ENCODE measurements at places on chromosomes 16 and 17.

- no peak for DNase-seq
These were observed 208.4 kb downstream of the SLC39A11 start for GRCh38 chr17:72884066-72884465.

DNA sequence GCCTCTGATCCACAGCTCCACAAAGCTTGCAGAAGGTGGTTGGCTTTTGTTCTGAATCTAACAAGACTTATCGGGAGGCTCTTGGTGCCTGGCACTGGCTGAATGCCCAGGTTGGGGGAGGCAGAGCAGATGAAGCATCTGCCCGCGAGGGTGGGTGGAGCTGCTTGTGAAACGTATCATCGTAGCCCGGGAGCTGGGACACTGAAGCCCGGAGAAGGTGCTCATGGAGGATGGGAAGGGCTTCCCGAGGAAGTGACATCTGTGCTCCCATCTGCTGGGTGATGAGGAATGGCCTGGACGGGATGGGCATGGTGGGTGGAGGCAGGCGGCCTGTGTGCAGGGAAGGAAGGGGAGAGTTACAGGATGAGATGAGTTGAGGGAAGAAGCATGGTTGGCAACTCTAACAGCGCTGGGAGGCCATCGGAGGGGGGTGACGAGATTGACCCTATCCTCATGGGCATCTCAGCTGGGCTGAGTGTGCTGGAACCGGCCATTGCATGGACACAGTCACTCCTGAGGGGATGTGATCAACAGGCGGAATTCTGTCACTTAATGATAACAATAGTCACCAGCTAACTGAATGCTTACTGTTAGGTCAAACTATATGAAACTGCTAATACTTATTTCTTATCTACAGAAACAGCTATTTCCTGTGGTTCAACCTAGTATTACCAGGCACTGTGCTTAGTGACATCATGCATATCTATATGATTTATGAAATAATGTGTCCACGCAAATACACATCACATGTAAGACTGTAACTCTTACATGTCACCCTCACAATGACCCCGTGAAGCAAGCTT, 102.7 kb downstream of the ABCC6 start:
- no peak for DNase-seq

- DNase-seq: no peak
These were observed 351 bp upstream of the GDPD1 start for GRCh38 chr17:59219992-59220327.

DNA sequence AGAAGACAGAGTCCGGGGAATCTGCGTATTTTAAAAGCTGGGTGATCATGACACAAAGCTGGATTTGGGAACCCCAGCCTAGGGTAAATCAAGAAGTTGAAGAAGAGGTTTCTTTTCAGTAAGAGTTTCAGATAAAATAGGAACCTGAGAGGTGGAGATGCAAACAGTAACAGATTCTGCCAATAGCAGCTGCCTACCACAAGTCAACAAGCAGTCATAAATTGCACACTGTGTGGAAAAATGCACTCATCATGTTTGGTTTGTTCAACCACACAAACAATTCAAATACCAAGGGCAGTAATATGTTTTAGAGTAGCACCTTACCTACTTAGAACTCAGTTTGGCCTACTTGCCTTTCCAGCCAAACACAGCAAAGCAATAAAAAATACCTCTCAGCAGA, 14.0 kb downstream of the MYO1D start:
- DNase-seq: no peak

- DNase-seq: peak; percentile 26
These were observed 120.7 kb upstream of the MAF start for GRCh38 chr16:79721270-79721669.

DNA sequence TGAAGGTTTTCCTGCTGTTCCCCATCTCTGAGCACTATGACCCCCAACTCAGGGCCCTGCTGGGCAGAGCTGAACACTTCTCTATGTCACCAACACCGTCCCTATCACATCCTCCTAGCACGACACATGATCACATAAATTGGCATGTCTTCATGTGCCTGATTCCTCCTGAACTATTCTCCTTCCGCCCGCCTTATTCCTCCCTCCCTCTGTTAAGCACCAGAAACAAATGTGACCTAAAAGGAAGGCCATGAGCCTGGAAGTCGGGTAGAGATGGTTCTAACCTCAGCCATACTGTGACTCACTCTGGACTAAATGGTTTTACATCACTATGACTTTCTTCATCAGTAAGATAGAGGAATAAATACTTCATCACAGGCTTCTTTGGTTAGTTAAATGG, 80.8 kb upstream of the DYNLRB2 start:
- no peak for DNase-seq

DNA sequence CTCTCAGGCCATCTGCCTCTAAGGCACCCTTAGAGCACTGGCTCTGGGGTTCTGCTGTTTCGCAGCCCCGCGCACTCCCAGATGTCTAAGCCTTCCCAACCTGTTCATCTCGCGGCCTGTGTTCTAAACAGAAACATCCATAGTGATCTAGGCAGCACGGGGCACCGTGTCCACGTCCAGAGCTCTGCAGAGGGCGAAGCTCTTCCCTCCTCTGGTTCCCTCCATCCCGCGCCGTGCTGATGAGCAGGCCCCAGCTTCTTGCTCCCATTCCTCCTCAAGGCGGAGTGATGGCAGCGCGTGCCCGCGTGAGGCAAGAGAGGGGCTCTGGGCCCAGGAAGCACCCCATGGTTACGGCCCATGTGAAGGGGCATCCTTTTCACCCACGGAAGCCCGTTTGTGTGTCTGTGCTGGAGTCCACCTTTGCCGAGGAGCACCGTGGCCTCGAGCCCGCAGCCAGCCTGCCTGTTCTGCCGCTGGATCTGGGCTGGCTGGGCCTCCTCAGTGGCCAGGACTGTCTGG, 3.6 kb downstream of the SPIRE2 start:
- no peak for DNase-seq

DNA sequence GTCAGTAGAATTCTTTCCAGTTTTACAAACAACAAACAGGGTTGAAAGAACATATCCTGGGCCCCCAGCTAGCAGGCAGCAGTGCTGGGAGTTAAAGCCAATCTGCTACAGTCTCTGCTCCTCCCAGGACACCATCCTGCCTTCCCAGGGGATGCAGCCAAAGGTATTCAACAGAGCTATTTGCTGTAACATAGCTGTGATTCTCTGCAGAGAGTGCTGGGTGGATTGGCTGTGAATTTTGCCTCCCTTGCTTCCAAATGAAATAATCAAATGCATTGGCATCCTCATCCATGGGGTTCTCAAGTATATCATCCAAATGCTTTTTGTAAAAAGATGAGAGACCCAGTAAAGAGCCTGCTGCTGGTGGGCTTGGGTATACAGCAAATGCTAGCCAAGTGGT, 124.3 kb downstream of the NPIPB5 start:
- no peak for DNase-seq

DNA sequence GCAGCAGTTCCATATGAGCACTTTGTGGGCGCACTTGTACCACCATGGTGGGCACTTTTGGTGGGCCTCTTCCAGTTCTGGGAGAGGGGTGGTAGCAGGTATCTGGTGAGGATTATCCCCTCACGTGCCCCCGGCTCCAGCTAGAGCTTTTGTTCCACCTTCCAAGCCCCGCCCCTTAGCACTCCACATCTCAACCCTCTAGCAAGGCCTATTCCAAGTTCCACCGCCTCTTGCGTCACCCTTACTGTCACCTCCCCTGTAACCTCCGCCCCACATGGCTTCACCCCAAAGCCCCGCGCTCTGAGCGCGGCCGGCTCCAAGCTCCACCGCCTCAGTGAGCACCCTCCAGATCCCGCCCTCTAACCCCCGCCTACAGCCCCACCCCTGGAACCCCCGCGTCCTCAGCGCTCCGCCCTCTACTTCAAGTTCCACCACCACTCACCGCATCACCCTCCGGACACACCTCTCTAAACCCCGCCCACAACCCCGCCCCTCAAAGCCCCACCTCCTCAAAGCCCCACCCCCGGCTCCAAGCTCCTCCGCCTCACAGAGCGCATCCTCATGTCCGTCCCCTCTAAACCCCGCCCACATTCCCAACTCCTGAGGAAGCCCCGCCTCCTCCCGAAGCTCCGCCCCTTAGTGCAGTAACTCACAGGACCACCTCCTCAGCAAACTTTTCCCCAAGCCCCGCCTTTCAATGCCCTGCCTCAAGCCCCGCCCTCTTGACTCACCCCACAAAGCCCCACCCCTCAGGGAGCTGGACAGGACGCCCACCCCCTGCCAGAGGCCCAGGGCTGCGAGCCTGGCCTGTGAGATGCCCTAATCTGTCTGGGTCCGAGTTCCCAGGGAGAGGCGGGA, 11.1 kb downstream of the SCN4A start:
- no peak for DNase-seq

GRCh38 chr17:60142872-60143499, 6.8 kb upstream of the CA4 start:
- DNase-seq: peak; percentile 68

DNA sequence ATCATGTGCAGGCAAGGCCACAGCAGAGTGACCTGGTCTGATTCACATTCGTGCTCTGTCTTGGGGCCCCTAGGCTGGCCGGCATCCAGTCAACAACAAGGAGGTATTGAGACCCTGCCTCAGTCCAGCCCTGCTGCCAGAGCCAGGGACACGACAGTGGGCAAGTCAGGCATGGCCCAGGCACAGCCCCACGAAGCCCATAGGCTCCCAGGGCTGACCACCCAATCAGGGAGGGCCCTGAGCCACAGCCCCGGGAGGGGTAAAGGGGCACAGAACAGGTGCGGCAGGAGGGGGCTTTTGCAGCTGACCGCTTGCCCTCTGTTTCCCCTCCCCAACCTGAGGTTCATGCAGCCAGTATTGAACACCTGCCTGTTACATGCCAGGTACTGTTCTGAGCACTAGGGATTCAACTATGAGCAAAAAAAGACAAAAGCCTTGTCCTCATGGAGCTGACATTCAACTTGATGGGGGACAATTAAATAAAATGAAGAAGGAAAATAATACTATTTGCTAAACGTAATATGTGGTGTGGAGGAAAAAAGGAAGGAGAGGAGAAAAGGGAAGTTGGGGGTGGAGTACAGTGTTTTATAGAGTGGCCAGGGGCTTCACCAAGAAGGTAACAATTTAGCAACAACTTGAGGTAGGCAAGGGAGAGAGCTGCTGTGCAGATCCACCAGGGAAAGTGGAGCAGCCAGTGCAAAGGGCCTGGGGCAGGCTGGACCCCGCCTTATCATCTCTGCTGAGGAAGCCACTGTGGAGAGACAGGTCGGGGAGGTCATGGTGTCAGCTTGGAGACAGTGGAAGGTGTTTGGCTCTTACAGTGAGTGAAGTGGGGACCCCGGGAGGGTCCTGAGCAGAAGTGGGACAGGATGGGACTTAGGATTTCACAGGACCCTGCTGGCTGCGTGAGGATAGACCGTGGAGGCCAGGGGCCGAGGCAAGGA, 6.1 kb downstream of the DRC3 start:
- no peak for DNase-seq

DNA sequence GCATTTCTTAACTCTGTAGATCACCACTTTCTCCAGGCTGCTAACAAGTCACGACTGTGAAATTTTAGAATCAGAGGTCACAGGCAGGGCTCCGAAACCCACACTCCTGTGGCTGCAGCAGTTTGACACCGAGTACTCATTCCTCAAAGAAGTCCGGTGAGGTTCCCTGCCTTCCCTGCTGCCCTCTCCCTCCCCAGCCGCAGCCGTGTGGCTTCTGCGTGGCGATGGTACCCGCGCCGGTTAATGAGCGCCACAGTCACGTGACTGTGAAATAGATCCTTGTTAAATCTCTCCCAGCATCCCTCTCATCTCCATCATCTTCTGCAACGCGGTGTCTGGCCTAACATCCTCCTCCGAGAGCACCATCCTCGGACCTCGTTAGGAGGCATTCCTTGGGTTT, 65.2 kb upstream of the ENDOV start:
- no peak for DNase-seq

- no peak for DNase-seq
These were observed 14.2 kb downstream of the NFAT5 start for GRCh38 chr16:69579783-69580481.

DNA sequence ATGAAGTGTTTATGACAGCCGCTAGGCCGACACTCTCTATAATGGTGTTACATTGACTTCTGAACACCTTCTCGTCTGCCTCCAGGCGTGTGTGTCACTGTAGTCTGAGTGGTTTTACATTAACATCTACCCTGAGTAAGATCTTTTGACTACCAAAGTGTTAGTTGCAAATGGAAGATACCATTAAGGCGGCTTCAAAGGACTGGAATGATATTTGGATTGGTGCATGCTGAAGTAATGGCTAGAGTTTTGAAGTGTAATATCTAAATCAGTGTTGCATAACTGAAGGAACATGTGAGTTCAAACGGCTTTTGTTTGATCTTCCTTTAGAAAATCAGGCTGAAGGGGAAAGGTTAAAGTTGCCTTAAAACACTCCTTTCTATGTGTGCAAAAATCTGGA, 52.2 kb downstream of the BCAS3 start:
- DNase-seq: no peak

GRCh38 chr16:67644038-67644437, 906 bp upstream of the CARMIL2 start:
- DNase-seq: no peak

DNA sequence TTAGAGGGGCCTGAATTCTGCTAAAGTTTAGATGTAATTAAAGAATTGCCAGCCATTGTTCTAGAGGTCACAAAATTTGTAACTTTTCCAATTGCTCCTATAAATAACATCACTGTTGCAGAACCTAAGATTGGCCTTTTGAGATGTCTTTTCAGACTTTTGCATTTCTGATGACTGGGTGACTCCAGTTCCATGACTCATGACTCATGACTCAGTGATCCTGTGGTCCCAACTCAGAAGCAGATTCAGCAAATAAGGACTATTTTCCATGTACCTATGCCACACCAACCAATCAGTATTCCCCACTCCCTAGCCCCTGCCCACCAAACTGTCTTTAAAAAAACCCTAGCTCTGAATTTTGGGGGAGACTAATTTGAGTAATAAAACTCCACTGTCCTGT, 740.9 kb downstream of the CDH8 start:
- no peak for DNase-seq

DNA sequence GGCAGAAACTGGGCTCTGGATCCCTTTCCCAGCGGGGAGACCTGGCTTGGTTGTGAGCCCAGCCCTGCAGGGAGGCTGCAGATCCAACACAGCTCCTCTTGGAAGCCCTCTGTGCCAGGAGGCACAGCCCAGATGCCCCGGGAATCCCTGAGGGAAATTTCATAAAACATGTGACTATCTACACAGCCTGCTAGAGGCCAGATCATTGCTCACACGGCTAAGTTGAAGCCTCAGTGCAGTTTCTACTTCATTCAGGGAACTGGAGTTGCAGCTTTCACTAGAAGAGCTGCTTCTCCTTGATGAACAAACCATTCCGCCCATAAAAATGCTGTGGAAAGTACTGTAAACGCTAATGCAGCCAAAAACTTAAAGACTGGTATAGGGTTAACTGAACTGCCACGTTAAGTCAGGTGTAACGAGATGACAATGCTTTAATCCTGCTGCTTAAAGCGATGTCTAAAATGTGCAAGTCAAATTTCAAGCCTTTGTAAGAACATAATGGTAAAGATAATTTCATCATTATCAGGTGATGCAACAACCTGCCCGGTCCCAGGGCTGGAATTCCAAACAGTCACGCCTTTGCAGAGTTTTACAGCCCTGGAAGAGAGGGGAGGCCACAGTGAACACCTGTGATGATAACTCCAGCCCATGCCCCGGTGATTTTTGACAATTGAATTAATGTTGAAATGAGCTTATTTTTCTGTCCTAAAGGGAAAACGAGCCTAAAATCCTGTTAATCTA, 172.5 kb downstream of the ZFHX3 start:
- DNase-seq: no peak
